ENCODE measurements at places on chromosomes 7 and 10.

GRCh38 chr10:3324612-3325038 is 152.0 kb upstream of the PITRM1 start:
- DNase-seq = no peak

DNA sequence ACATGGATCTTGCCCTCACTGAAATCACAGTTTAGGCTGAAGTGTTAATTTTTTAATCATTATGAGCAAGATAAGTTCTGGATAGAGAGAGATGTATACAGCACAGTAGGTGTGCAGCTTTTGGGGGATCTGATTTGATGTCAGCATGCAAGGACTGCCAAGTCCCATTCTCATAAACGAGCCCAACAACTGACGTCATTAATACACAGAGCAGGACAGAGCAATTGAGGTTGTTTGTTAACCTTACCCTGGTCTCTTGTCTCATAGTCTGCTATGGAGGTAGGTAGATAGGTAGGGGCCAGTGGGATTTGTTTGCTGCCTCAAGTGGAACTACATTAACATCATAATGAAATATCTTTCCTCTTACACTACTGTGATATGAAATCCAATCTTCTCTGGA is 8.6 kb upstream of the TMEM229A start:
- no peak for DNase-seq

GRCh38 chr10:98238391-98238790 is 29.6 kb downstream of the LOXL4 start:
- no peak for DNase-seq

- no peak for DNase-seq
Measured at GRCh38 chr7:83956104-83956503, 238.5 kb downstream of the SEMA3A start.

- DNase-seq = no peak
Measured at GRCh38 chr10:60123172-60123571, 216.8 kb upstream of the CCDC6 start.

GRCh38 chr7:100963386-100963785 is 6.0 kb upstream of the MUC12 start:
- no peak for DNase-seq

GRCh38 chr10:8338177-8338766 is 283.8 kb downstream of the GATA3 start:
- no peak for DNase-seq

GRCh38 chr10:69641261-69641980 is 11.4 kb downstream of the FAM241B start:
- no peak for DNase-seq

DNA sequence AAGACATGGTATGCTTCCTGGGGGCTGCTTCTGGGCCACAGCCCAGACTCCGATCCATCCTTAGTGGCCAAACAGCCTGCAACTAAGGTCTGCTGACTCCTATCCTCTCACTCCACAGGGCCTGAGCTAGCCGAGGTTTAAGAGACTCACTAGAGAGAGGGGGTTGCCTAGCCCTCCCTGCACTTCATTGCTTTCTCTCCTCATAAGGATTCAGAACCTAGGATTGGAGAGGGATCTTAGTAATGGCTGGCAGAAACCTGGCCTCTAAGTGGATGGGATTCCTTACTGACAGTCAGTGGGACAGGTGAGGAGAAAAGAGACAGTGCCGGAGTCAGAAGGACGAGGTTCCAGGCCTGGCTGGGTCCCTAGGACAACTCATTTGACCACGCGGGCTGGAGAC is 8.2 kb upstream of the DDIT4 start:
- DNase-seq = no peak

All from D721Med (cell line).